Osteoblast (primary cell): ENCODE measurements at places on chromosomes 1 and 21. TPM values are rescaled to one million over a fixed set of nuclear protein-coding genes. Genes with fewer than 3 reads are reported as not detected.

Gene VASH2
- total RNA-seq, result 1.1 and 2.1 TPM in 2 replicates

Gene LHX4
- not detected in 2 replicates for total RNA-seq

Gene PRXL2B
- 8.0 and 9.4 TPM in 2 replicates for total RNA-seq

Gene CFHR5
- total RNA-seq, result not detected in 2 replicates

Gene KLF17
- total RNA-seq, result 0.36 and 0.59 TPM in 2 replicates

Gene CELA2A
- total RNA-seq, result not detected in 2 replicates

Gene NOL9
- 31.1 and 32.1 TPM in 2 replicates for total RNA-seq

Gene NADK
- total RNA-seq, result 43.9 and 45.6 TPM in 2 replicates

Gene FCRL6
- not detected in 2 replicates for total RNA-seq

Gene KCNJ6
- under 0.01 and 0.36 TPM in 2 replicates for total RNA-seq

Gene CDC20
- total RNA-seq, result 4.7 and 5.3 TPM in 2 replicates

Gene LINGO4
- not detected in 2 replicates for total RNA-seq

Gene CD34
- total RNA-seq, result under 0.01 and 0.36 TPM in 2 replicates
